ENCODE measurements at places on chromosomes 3 and 15.
A peak's percentile ranks its signal among the peaks of the same experiment; 100 is the strongest.

DNA sequence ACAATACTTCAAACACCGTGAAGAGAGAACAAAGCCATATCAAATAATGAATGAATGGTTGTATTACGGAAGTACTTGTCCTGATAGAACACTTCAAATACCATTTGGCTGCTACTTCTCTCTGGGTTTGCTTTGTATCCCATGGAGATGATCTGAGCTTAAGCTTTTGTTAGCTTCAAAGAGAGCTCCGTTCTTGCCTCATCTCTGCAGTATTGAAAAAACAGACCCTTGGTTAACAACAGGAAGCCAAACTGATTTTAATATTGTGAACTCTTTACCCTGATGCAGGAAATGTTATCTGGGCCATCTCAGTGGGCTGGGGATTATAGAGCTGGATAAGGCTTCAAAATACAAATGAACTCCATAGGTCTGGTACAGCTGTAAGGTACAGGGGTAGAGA is 101.0 kb downstream of the CHL1 start:
- ATAC-seq = no peak

- ATAC-seq = peak; percentile 73
Measured at GRCh38 chr3:186990878-186991308, 60.6 kb downstream of the ST6GAL1 start.

GRCh38 chr15:31128919-31129768 is 27.6 kb upstream of the TRPM1 start:
- peak; percentile 86 for ATAC-seq

- no peak for ATAC-seq
Measured at GRCh38 chr3:69888040-69888942, 111.2 kb upstream of the SAMMSON start.

DNA sequence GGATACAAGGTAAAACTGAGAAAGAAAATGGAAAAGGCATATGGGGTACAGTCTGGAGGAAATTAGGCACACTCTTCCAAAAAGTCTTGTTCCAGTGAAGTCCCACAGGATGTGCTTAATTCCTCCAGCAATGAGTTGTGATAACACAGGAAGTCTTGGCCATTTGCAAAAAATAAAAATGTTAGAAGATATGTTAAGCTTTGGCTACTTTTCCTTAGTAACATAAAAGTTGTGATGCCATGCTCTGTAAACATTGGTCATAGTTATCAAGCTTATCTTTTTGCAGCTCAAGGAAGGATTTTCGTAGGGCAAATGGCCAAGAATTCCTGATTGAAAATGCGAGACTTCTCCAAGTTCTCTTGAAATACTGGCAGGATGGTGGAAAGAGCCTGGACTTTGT is 26.4 kb downstream of the LNP1 start:
- ATAC-seq = no peak

GRCh38 chr3:153052096-153052460 is 109.9 kb upstream of the RAP2B start:
- ATAC-seq = peak; percentile 98

DNA sequence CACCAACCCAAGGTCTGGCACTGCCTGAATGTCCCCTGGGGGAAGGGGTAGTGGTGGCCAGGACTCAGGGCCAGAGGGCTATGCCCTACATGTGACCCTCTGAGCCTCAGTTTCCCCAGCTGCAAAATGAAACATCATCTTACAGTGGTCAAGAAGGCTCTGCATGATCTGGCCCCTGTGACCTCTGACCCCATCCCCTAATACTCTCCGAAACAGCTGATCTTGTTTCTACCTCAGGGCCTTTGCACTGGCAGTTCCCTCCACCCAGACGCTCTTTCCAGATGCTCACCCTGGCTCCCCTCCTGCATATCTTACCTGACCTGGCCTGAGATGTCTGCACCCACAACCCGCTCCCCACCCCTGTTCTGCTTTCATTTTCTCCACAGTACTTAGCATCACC is 21.8 kb downstream of the PLXND1 start:
- ATAC-seq = no peak

DNA sequence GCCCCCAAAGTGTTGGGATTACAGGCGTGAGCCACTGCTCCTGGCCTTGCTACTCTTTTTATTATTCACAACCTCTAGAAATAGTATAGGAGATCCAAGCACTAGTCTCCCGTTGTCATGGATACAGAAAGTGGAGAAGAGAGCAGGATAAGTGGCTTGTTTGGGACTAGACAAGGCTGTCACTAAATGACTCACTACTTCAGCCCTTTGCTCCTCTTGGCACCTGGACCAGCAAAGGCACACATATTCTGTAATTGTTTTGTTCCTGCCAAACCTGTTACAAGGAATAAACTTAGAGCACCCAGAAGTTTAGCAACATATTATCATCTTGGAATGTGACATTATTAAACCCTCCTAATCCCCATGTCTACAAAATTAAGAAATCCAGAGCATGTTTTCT is 427.2 kb upstream of the THBS1 start:
- ATAC-seq = peak; percentile 92

DNA sequence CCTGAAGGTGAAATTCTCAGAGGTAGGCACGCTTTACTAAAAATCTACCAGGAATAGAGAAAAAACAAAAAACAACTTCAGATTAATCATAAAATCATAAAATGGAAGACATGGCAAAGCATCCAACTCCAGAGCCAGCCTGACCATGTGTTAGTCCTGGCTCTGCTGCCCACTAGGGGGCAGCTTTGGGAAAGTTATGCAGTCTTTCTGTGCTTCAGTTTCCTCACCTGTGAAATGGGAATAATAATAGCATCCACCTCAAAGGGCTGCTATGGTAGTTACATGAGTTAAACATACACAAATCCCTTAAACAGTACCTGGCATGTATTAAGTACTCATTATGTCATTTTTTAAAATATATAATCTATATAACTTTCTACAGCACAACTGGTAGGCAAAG is 52.3 kb downstream of the WNT5A start:
- ATAC-seq = no peak

DNA sequence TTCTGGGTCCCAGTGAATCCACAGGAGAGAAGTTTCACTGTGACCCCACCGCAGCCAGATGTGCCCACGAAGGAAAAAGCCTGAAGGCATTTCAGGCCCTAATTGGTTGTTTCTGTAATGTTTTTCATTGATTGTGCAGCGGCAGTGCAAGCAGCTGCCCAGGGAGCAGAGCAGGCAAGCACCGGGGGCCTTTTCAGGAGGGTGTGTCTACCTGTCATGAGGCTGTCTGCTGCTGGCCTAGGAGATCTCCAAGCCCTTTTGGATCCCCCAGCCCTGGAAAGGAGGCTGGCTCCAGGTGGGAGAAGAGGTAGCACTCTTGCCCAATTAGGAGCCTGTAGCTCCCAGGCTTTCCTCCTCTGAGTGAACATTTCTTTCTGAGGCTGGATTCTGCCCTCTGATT is 108.8 kb downstream of the EPHB1 start:
- no peak for ATAC-seq

DNA sequence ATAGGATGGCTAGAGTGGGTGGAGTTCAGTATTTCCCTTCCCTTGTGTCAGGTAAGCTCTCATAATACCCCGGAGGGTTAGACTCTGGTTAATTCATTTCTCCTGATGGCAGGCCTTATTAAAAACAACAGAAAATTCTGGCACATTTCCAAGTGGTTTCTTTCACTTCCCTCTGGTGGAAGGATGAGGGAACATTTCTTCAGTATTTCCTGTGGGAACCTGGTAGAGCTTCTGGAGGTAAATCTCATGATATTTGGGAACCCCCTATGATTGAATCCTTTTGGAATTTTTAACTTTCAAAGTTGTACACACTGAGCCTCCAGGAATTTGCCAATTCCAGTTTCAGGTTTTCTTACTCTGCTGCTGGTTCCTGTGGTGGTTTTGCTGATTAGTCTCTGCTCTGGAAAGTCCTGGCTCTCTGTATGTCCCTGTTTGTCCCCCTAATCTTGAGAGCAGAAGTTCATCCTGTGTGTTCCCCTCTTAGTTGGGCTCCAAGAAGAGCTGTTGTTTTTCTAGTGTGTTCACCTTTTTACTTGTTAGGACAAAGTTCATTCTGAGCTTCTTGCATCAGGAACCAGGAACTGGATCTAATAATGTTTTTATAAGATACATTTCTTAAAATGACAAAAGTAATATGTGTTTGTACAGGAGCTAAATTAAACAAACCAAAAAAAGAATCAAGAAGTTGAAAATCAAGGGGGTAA is 12.1 kb downstream of the CHRNA7 start:
- ATAC-seq = peak; percentile 37

DNA sequence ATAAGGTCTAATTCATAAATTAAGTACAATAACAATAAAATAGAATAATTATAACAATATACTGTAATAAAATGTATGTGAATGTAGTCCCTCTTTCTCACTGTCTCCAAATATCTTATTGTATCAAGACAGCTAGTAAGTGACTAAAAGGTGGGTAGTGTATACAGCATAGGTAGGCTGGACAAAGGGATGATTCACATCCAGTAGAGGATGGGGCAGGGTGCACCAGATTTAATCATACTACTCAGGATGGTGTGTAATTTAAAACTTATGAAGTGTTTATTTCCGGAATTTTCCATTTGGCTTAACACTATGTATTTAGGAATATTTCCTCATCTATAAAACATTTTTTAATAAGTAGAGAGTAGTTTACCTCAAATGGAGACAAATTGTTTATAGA is 876.1 kb upstream of the CADM2 start:
- no peak for ATAC-seq

Measured in esophagus mucosa (tissue), 1 donor.